ENCODE measurements at places on chromosomes 2 and 18.

DNA sequence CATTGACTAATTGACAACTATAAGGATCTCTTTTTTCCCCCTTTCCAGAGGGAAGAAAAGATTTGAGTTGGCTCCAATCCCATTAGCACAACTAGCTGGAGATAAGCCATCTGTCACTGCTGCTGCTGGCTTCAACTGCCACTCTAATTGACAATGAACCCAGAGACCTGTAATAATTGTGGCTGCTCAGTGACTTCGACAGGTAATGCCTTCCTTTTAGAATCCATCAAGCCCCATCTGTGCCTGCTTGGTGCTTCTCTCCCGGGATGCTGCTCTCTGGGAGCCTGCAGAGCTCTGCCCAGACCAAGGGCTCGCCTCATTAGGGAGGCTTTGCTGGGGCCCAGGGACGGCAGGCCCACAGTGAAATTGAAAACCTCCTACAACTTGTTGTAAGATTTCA lies 376.7 kb upstream of the SOX11 start:
- no peak for DNase-seq

GRCh38 chr2:130819226-130819607 lies 17.5 kb upstream of the ARHGEF4 start:
- no peak for DNase-seq

DNA sequence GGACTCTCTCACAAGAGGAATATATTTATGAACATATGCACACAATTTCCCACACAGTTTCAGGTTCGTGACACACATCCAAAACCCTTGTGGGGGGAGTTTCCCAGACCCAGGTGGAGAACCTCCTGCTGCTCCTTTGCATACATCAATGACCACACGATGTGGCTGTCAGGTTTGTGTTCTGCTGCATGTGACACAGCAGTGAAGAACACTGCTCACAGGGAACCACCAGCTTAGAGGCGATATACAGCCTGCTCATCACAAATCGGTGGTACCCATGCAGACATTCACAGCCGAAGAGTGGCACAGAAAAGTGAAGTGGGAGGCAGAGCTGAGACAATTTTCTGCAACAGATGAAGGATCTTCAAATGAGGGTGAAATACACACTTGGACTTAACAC lies 175.6 kb upstream of the ZFP36L2 start:
- no peak for DNase-seq

DNA sequence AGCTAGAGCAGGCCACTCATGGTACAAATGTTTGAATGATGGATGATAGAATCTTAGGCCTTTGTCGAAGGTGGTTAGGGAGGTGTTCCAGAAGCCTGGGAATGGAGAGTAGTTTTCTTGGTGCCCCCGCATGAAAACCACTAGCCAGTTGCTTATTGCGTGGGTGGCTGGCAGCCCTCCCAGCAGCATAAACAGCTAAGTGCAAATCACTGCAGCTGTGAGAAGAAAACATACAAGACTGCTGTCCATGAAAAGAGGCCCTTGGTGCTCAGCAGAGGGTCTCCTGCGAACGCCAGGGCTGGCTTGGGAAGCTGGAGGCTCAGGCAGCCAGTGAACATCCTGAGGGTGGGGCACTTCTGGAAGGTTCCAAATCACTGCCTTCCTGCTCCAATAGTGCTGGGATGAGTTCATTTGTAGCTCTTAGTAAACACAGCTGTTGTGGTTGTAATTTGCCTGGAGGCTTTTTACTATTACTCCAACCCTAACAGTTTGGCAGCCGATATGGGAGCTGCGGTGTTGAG lies 118.8 kb downstream of the MGAT5 start:
- no peak for DNase-seq

DNA sequence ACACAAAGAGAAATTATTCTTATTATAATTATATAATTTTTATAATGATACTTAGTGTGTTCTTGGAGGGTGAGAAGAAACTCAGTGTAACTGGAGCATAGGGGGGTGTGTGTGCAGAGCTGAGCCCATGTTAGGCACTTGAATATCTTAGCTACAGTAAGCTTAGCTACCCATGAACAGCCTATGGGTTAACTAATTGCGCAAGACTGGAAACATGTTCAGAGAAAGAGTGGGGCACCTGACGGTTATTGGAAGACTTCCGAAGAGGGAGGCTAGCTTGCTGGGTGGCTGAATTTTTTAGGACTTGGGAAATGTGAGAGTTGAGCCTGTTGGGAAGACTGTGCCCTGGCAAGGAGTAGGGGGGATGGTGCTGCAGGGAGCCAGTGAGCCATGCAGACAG lies 229.2 kb downstream of the SLC4A3 start:
- DNase-seq: no peak

DNA sequence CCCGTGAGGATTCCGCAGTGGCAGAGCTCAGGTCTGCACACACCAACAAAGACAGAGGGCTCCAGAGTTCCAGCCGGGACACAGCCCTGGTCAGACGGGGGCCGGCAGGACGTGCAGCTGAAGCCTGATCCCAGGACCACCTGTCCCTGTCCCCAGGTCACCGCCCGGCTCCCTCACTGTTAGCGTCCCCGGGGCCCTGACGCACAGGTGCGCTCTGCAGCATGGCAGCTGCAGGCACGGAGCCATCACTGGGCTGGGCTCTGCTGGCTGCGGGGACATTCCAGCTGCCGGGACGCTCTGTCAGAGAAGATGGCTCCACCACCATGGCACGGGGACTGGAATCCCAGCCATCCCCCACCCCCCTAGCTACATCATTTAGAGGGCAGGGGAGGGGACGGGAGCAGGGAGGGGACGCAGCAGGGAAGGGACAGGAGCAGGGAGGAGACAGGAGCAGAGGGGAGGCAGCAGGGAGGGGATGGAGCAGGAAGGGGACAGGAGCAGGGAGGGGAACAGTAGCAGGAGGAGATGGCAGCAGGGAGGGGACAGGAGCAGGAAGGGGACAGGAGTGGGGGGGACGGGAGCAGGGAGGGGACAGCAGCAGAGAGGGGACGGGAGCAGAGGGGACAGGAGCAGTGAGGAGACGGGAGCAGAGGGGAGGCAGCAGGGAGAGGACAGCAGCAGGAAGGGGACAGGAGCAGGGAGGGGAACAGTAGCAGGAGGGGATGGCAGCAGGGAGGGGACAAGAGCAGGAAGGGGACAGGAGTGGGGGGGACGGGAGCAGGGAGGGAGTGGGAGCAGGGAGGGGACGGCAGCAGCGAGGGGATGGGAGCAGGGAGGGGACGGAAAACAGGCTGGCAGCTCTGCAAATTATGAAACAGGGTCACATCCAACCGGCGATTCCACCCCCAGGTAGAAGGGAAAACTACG lies 39.8 kb downstream of the SLC66A2 start:
- DNase-seq: no peak

DNA sequence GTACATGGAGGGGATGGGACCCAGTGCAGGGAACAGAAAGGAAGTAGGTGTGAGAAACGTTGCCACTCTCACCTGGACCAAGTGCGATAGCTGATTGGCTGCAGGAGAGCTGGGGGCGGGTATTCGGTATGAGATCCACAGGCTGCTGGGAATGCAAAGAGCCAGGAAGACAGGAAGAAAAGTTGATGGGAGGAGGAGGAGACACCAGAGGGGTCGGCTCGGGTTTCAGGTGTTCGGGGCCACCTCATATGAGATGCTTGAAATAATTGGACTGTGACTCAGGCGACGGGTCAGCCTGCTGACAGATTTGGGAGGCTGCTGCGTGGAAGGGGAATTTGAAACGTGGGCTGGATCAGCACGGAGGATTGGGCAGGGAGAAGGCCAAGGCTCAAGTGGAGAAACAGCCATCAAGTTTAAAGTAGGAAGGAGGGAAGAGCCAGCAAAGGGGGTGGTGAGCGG lies 65.1 kb downstream of the MRPS9 start:
- no peak for DNase-seq

- no peak for DNase-seq
These were observed 72.1 kb downstream of the EDAR start for GRCh38 chr2:108916796-108917421.

DNA sequence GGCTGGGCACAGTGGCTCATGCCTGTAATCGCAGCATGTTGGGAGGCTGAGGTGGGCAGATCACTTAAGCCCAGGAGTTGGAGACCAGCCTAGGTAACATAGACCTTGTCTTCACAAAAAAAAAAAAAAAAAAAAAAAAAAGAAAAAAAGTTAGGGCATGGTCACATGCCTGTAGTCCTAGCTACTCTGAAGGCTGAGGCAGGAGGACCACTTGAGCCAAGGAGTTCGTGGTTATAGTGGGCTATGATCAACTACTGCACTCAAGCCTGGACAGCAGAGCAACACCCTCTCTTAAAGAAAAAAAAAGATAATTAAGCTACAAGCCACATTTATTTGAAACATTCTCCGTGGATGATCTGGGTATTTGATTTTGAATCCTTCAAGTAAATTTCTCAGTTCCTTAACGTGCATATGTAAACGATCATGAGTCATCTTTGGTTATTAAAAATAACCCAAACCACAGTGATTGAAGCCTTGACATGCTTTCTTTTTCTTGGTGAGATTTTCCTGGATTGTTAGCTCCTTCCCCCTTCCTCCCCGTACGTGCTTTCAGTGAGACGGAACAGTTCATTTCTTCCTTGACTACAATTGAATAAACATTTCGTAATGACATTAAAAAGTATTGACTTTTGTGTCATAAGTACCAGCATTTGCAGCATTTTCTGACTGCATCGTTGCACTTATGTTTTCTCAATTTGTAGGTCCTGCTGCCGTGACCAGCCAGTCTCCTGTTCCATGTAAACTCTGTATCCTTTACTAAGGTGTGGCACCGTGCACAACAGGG lies 20.3 kb downstream of the RMC1 start:
- DNase-seq: no peak

DNA sequence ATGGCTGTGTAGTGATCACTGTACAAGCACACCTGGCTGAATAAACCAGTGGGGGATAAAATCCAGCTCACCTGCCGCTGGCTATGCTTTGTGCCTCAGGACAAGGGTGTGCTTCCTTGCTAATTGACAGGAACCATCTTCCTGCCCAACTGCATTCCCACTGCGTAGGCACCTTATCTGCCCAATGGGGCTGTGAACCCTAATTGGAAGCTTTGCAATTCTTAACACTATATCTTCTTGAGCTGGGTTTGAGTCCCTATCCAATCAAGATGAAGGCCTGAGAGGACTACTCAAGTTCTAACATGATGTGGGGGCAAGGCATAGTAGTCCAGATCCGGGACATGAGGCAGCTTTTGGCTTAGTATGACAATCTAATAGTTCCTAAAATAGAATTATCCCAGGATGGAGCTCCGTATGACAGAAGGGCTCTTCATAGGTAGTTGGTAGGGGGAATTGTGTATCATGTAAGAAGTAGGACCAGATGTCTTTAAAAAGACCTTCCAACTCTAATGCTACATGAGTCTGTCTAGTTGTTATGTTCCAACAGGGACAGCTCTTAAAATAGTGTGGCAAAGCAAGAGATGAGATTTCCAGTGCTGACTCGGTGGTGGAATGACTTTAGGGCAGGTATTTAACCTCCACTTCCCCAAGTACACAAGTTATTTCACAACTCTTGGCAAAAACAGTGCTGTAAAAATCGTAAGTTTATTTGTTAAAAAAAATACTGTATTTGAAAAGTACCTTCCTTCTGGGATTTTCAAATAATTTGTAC lies 2.3 kb upstream of the TMEM150A start:
- no peak for DNase-seq

DNA sequence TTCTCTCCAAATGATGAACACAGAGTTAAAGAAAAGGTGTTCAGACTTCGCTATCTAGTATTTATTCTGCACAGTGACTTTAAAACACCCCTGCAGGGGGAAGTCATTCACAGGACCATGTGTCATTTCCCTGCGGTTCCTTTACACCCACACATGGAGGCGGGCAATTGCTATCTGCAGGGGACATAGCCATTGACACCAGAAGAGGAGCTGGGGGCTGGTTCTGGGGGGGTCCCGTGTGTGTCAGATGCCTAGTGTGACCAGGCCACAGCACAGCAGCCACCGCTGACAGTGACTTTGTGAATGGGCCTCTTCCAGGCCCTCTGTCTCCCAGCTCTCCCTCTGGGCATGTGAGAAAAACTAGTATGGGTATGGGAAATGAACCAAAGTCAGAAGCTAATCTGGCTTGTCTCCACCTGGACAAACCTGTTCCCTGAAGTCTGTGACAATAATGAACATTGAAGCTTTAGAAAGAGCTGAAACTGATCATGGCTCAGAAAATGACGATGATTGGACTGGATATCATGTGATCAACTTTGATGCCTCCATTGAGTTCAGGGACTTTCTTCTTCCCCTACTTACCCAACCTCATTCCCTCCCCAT lies 7.5 kb upstream of the GBX2 start:
- DNase-seq: no peak

DNA sequence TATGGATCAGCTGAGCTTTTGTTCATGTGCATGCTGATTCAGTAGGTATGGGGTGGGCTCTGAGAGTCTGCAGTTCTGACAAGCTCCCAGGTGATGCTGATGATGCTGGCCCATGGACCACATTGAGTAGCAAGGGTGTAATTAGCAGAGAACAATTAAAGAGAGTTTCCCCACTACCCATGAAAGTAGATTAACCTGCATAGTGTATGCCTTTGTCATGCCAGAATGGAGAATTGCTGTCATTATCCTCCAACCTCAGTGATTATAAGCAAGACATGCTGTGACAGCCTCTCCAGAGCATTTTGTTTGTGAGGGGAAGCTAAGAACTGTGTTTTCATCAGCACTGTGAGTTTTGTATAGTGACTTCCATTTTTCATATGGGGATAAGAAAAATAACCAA lies 59.5 kb upstream of the LYPD1 start:
- DNase-seq: no peak

- DNase-seq: no peak
These were observed 84.5 kb upstream of the RBBP8 start for GRCh38 chr18:22848615-22849014.

DNA sequence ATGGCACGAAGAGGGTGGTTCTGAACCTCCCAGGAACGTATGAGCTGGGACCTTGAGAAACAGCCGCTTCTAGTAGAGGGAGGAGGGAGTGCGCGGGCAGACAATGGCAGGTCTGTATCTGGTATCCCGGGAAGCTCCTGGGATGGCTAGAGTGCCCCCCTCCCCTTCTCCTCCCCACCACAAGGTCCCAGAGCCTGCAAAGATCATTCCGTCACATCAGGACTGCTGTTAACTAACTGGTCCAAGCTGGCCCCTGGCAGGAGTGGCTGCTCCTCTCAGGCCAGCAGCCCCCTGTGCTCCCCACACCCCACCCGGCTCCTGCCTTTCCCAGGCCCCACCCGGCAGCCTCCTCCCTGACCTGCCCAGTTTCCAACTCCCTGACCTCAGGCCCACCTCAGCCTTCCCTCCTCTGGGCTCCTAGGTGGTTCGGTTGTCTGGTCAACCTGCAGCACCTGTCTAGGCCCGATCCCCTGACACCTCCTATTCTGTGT lies 75.0 kb downstream of the TPO start:
- no peak for DNase-seq

All from stimulated activated CD4-positive, alpha-beta T cell treated with anti-CD3 and anti-CD28 coated beads, Interleukin-15, amount 100 ng/mL, for 1 hour (primary cell).